ENCODE measurements at places on chromosomes 7 and 10.

- DNase-seq, result no peak
Measured at GRCh38 chr7:140653319-140654108, 12.9 kb upstream of the DENND2A start.

GRCh38 chr7:151692721-151693120, 173.0 kb upstream of the RHEB start:
- DNase-seq, result no peak

- DNase-seq, result no peak
Measured at GRCh38 chr7:18960725-18961124, 156.7 kb downstream of the TWIST1 start.

- no peak for DNase-seq
Measured at GRCh38 chr7:139842401-139843210, 13.5 kb downstream of the TBXAS1 start.

DNA sequence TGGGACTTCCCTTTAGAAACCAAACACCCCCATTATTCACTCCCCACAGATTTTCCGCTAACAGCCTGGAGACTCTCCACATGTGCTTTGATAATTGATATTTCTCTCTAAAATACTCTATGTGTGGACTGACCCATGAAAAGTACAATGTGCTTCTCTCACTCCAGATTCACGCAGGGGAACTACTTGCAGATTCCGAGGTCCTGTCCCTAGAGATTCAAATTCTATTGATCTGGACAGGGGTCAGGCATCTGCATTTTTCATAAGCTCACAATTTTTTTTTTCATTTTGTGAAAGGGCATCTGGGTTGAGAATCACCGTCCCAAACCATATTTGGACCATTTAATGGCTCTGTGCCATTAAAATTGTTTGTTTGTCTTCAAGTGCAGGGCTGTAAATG, 98.7 kb downstream of the CALCR start:
- DNase-seq, result no peak

DNA sequence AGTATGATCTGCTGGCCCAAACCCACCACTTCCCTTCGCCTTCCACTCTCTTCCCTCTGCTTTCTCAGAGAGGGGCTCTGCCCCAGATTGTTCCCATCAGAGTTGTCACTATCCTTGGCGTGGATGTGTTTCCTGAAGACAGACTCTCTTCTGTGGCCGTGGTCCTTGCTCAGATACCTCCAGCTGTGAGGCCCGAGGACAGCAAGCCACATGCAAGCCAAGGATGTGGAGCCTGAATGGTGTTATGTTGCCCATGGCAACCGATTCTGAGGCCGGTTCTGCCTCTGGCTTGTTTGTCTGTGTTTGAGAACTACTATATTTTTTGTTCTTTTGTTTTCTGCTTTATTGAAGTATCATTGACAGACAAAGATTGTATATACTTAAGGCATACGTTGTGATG, 247.4 kb upstream of the PODXL start:
- DNase-seq, result no peak

DNA sequence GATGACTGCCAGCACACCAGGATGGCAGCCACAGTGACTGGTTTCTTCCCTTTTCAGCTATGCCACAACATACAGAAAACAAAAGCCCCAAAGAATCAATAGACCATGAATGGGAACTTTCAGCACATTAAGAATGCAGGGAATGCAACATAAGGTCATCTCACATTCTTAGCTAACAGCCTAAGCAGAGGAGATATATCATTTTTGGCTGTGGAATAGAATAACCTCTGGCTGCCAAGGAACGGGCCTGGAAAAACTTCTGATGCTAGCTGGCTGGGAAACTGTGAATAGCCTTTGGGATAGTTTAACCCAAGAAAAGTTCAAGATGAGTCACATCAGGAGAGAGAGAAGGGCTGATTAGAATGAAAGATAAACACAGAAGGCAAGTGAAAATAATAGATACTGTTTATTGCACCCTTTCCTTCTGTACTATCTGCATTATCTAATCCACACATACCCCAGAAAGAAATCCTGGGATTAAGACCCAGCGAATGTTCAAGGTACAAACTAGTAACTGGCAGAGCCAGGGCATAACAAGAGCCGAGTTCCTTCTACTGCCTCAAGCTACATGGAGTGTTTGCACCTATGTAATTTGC, 169.2 kb downstream of the SEMA3A start:
- DNase-seq, result no peak

DNA sequence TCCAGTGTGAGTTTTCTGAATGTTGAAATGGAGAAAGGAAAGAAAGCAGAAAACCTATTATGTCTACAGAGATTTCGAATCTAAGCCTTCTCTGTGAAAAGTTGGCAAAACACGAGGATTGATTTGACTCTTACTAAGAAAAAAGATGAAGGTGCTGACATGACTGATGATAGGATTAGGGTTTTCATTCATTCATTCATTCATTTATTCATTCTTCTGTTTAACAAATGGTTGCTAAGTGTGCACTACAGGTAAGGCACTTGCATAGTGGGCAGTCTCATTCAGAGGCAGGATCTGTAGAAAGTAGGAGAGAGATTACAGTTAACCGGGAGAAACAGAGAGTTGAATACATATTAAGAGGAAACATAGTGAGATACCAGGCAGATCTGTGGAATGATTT, 137.1 kb downstream of the ZNF365 start:
- DNase-seq, result no peak

DNA sequence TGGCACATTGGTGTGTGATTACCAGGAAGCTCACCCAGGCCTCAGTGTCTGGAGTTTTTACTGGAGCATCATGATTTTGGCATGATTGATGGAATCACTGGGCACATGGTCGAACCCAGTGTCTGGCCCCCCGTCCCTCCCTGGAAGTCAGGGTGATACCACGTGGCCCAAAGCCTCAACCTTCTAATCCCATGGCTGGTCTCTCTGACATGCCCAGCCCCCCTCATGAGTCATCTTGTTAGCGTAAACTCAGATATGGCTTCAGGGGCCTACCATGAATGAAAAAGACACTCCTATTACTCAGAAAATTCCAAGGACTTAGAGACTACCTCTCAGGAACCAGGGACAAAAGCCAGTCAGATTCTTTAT, 109.3 kb downstream of the GRK5 start:
- DNase-seq, result no peak

DNA sequence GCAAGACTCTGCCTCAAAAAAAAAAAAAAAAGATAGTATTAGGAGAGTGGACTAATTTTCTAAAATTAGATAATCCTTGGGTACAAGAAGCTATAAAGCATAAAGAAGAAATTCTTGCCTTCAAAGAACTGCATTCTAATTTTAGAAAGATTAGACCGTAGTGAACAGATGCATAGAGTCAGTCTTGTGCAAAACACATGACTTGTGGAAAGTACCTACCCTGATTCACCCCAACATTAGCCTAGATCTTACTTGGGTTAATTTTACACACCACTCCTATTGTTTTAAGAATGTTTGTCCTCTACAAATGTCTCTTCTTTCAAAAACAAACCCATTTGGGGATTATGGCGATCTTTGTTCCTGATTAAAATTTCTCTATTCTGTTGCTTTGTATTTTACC, 38.9 kb upstream of the SP8 start:
- no peak for DNase-seq

DNA sequence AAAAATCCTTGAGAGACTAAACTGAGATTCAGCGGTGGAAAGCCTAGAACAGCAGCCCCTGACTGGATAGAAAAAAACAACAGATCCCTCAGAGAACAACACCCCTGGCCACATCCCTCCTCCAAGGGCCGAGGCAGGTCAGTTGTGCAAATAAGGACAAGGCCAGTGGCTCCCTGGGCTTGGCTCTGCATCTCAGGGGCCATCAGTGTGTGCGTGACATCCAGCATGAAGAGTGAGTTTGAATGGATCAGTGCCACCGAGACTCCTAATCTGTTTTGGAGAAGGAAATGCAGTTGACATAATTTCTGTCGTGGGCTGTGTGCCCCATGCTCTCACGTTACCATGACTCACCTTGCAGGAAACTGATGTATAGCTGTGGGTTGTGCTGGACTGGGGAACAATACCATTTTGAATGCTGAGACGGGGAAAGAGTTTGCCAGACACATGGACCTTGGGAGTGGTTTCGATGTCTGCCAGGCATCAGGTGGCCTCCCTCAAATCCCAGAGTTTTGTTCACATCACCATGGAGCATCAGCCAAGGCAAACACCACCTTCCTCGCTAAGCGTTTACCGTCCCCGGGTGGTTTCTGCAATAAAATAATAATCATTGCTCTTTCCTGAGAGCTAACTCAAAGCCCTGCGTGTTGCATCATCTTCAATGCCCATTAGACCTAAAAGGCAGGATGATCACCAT, 153.2 kb upstream of the FZD8 start:
- no peak for DNase-seq

GRCh38 chr7:120547605-120548004, 274.6 kb downstream of the KCND2 start:
- DNase-seq, result no peak

DNA sequence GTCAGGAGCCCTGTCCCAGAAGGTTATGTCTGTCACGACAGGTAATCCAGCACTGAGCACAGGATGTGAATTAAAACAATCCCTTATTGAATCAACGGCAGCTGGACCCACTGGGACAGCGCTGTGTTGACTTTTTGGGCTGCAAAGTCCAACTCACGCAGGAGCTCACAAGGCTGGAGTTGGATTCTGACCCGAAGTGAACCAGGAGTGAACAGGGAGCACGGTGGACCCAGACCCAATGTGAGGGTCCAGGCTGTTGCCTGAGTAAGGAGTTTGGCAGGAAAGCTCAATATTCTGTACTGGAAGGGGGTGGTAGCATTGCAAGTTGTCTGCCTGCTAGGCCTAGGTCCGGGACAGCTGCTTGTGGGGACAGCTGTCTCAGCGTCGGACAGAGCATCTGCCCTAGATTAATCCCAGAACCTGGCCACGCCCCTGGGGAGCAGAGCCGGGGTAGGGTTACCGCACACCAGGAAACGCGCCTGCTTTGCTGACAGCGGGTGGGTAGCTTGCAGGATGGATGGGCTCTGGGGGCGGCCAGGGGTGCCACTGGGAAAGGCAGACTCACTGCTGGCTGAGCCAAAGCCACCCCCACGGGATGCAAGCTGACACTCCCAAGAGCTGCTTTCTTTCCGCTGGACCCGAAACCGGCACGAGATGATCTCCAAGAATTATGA, 24.0 kb downstream of the COL26A1 start:
- DNase-seq, result no peak

GRCh38 chr7:112882991-112883390, 92.8 kb upstream of the TMEM168 start:
- DNase-seq, result no peak

Measured in CD8-positive, alpha-beta T cell (primary cell).